Activated CD4-positive, alpha-beta T cell treated with anti-CD3 and anti-CD28 coated beads, Interleukin-2, amount 50 U/mL, for 1 hour (primary cell): ENCODE measurements at places on chromosomes 12 and 14.

DNA sequence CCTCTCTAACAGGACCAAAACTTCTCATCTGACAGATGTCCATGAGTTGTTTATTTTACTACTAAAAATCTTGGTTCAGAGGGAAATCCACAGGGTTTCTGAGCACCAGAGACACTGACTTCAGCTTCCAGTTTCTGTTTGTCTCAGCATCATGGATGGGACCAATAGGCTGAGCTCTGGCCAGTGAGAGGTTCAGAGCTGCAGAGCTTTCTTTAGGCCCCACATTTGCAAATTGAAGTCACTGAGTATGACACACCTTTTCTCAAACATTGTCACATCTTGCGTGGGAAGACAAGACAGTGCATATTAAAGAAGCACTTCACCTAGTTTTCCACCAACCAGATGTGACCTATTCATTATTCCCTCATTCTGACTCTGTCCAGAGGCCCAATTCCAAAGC lies 45.2 kb downstream of the RDH12 start:
- no peak for DNase-seq

GRCh38 chr14:99777951-99778350 lies 15.3 kb upstream of the EML1 start:
- no peak for DNase-seq

- no peak for DNase-seq
These were observed 173.6 kb downstream of the SEC23A start for GRCh38 chr14:38929416-38929815.

DNA sequence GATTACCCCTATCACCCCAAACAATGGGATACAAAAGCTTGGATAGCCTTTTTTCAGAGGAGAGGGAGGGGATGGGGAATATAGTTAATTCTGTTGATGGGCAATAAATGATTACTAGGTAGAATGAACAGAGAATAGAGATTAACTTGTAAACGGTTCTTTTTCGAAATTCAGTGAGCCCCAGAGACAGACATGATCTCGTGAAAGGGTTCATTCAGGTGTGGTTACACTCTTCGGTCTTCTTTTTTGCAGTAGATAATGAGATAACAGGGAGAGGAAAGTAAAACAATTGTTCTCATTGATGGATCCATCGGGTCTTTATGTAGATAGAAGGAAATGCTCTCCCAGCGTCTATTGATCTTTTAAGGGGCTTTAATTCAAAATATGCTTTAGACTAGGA lies 69.3 kb upstream of the RASSF8 start:
- DNase-seq = no peak

- DNase-seq = no peak
These were observed 10.8 kb downstream of the ZCRB1 start for GRCh38 chr12:42315108-42315507.

DNA sequence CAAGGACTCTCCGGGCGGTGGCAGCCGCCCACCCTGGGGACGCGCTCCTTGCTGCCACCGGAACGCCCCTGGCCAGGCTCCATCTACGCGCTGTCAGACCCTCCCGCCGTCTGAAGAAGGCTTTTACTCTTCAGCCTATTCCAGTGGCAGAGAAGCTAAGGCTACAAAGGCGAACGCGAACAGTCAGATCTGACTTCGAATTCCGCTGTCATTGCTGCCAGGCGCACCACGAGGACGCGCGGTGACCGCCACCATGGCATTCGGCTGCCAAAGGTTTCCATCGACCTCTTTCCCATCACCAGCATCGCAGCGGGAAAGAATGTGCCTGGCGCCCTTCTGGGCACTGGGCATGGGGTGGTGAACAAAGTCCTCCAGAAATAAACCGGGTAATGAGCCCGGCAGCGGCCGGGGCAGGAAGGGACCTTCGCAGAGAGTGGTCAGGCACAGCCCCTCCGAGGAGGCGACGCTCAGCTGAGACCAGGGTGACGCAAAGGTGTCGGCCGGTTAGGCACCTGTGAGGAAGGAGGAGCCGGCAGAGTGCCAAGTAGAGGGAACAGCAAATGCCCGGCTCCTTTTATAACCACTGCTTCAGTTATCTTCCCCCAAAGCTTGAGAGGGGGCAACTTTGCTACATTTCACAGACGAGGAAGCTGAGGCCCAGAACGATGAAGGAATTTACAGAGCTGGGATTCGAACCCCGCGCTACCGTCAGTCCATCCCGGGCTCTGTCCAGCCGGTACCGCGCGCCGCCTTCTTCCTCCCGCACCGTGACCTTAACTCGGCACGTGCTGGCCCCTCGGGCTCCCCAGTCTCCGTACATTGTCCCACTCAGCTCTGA lies 1.9 kb upstream of the RFX4 start:
- no peak for DNase-seq

- DNase-seq = no peak
These were observed 58.2 kb upstream of the ZFP36L1 start for GRCh38 chr14:68851078-68851477.

- DNase-seq = no peak
These were observed 421.9 kb upstream of the PRICKLE1 start for GRCh38 chr12:43011383-43011926.

DNA sequence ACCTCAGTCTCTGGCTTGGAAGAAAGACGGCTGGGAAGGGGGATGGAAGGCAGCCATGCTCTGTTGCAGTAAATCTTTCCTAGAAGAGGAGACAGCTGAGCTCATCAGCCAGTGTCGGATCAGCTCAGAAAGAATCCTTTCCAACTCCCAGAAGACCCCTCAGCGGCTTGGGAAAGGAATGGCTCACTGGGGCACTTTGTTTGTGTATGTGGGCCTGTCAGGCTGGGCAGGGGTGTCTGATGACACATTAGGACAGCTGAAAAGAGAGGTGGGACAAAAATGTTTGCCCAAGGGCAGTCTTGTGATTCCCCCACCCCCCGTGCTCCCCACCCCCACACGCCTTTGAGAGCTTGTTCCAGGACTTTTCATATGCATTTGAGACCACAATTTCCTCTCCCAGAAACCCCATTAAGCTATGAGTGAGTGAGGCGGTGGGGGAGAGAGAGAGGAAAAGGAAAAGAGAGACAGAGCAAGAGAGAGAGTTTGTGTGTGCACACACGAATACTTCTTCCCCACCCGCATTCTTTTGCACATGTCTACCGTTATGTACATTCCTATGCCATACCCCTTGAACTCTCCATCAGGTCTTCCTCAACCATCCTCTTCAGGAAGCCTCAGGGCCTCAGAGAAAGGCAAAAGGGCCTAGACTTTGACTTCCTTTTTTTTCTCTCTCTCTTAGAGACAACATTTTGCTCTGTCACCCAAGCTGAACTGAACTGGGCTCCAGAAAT lies 198.9 kb downstream of the ZFP36L1 start:
- DNase-seq = no peak

GRCh38 chr12:27186022-27186839 lies 57.9 kb upstream of the STK38L start:
- no peak for DNase-seq

DNA sequence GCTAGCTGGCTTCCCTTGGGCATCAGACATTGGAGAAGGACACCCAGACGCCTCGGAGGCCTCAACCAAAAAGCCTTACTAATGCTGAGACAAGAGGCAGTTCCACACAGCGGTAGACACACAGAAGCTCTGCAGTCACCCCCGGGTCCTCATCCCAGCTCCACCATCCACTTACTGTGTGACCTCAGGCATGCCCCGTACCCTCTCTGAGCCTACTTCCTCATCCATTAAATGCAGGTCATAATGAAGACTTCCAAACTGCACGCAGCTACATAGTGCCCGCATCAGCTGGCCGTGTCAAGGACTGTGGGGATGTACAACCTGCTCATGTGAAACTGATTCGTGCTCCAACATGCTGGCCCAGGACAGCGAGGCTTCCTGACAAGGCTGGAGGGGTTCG lies 72.3 kb downstream of the KDM2B start:
- no peak for DNase-seq

DNA sequence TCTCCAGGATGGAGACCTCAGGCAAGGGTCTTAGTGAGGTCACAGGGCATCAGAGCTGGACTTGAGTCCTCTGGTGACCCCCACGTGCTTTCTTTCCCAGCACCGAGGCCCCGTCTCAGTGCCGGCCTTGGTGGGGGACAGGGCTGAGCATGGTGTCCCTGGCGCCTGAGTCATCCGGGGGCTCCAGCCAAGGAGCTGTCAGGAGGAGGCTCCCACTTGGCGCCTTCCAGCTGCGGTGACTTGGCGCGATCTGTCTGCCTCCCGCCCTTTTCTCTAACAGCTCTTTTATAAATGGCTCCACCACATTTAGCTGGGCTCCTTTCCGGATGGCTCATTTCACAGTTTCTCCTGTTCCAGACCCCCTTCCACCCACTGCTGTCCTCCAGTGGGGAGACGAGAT lies 60.4 kb downstream of the PRMT8 start:
- DNase-seq = no peak

GRCh38 chr14:27392153-27392552 lies 794.3 kb upstream of the NOVA1 start:
- DNase-seq = no peak

GRCh38 chr12:59131462-59131861 lies 211.2 kb upstream of the LRIG3 start:
- DNase-seq = no peak

GRCh38 chr12:39713552-39713951 lies 93.9 kb upstream of the ABCD2 start:
- no peak for DNase-seq

- DNase-seq = no peak
These were observed 395.0 kb downstream of the ZFP36L1 start for GRCh38 chr14:68397822-68398221.

DNA sequence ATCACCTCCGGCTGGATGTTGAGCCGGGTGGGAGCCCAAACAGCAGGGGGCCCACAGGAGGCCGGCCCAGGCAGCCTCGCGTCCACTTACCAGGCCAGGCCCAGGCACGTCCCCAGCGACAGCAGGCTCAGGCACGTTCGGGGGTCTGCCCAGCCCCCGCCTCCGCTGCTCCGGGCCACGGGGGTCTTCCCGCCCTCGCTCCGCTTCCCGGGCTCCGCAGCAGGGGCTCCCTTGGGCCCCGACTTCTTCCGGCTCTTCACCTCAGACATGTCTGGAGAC lies 216 bp downstream of the IKBIP start:
- DNase-seq = no peak

GRCh38 chr14:95547272-95547625 lies 12.4 kb downstream of the GLRX5 start:
- no peak for DNase-seq

DNA sequence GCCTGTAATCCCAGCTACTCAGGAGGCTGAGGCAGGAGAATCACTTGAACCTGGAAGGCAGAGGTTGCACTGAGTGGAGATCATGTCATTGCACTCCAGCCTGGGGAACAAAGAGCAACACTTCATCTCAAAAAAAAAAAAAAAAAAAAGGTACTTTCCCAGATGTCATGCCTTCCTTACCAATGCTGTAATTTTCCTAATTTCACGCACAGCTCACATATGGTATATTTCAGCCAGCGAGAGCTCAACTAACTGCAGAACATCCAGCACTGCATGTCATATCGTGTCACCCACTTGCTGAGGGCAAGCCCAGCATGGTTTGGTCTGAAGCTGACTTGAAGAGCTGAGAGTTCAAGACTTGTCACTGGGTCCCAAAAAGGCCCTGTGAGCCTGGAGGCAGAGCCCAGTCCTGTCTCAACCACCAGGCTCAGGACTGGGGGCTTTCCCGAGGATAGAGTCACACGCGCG lies 29.0 kb downstream of the NFKBIA start:
- DNase-seq = no peak

- DNase-seq = no peak
These were observed 452.0 kb downstream of the PRKD1 start for GRCh38 chr14:29475641-29476040.

GRCh38 chr12:58728397-58728796 lies 191.9 kb downstream of the LRIG3 start:
- DNase-seq = no peak

- no peak for DNase-seq
These were observed 19.0 kb upstream of the RAB3IP start for GRCh38 chr12:69719336-69720316.

- no peak for DNase-seq
These were observed 138.3 kb downstream of the APAF1 start for GRCh38 chr12:98783420-98783819.

DNA sequence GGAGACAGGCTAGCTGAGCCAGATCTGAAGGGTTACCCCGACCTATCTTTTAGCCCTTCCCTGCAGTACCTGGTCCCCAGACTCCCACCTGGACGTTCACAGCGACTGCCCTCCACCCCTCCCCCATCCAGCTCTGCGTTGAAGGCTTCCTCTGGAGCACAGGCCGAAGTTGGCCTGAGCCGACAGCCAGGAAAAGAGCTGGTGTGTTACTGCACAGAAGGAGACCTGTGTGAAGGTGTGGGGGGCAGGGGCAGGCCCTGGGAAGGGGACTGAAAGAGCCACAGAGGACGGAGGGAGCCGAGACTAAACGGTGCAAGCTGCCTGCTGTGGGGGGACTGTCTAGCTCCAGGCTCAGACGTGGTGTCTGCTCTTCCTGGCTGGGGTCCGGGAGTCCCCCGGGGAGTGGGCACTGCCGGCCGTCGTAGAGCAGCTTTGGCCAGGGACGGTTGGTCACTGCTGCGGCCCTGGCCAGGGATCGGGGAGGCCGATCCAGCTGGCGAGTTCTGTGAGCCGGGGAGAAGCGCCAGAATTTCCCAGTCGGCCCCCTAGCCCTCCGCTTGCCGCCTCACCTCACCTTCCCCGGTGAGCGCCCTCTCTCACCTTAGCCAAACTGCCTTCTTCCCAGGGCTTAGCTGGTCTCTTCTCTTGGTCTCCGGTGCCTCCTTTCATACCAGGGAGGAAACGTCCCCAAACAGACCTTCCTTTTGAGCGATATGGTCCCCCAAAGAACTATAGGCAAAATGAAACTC lies 899 bp upstream of the COL2A1 start:
- no peak for DNase-seq

DNA sequence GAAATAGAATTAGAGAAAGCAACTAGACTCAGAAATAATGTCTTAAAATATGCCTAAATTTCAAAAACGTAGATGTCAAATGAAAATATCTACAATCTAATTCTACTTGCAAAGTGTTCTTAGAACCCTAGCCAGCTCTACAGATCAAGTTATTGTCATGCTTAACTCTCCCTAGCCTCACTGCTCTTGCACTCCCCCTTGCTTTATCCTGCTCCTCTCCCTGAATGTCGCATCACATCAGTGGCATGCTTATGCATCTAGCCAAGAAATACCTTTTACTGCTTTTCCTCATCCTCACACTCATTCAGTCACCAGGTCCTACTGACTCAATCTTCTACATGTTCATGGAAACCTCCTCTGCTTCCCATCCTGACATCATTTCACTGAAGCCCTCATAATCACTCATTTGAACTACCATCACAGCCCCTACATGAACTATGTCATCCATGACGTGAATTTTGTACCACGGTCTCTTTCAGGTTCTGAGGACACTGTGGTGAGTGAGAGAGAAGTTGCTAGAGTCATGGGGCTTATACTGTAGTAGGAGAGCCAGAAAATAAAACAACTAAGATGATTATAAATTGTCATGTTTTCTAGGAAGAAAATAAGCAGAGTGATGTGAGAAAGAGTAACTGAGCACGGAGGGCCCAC lies 22.6 kb upstream of the CRACR2A start:
- no peak for DNase-seq

DNA sequence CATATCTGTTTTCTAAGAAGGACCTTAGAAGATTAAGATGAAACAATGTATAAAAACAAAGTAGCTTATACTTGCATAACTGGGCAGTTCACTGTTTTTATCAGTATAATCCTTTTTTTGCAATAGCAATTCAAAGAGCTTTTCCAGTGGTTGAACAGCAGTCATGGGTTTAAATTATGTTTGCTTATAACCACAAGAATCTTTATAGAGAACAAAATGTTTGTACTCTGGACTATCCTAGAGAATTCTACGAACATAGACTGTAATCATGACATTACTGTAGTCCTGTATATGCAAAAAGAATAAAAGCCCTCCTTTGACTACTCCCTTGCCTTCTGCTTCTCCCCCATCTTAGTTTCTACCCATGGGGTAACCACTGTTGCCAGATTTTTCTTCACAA lies 5.7 kb downstream of the FAM177A1 start:
- DNase-seq = no peak
